ENCODE measurements at places on chromosomes 6 and 20. TPM values are rescaled to one million over a fixed set of nuclear protein-coding genes. Genes with fewer than 3 reads are reported as not detected.

Gene UBE2C
- total RNA-seq, result 69.5 TPM

Gene GSTA3
- total RNA-seq, result not detected

Gene ADGRB3
- not detected for total RNA-seq

Gene SESN1
- 3.3 TPM for total RNA-seq

Gene BMP6
- total RNA-seq, result 0.74 TPM

Gene CRISP2
- not detected for total RNA-seq

Gene MUC21
- not detected for total RNA-seq

Gene CPXM1
- total RNA-seq, result 1.2 TPM

Gene VSX1
- total RNA-seq, result not detected

Gene MYB
- total RNA-seq, result 1.5 TPM

Gene SNAP25
- not detected for total RNA-seq
